Amygdala (tissue), 56 donors: ENCODE measurements at places on chromosomes 1 and 21.

- DNase-seq = no peak
These were observed 13.6 kb upstream of the PEAR1 start for GRCh38 chr1:156879876-156880275.

DNA sequence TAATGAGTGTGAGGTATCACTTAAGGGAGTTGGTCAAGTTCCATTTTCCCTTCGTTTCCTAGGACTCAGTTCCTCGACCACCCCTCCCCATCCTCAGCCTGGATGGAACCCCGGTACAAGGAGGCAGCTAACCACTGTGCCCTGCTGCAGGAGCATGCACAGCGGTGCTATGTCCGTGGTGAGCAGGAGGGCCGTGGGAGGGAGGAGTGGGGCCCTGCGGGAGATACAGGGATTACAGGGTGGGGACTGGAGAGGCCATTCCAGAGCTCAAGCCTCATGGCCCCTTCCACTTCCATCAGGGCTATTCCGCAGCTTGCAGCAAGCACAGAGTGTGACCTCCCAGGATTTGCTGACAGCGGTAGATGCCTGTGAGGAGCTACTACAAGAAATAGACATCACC, 25.8 kb downstream of the HYI start:
- DNase-seq = no peak

- no peak for DNase-seq
These were observed 59.9 kb downstream of the ZBTB18 start for GRCh38 chr1:244111027-244111426.

GRCh38 chr1:233940908-233941307, 36.4 kb downstream of the SLC35F3 start:
- no peak for DNase-seq

DNA sequence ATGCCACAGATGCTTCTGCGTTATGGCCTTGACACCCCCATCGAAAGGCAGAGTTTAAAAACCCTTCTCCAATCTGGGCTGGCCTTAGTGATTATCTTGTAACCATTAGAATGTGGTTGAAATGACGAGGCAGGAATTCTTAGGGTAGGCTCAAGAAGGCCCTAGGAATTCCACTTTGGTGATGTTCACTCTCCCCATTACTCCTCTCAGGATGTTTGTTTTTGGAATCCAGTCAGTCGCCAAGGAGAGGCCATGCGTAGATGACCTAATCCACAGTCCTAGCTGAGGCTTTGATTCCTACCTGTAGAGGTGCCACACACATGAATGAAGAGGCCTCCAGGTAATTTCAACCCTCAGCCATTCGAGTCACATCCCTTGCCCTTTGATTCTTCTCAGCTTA, 318.2 kb downstream of the NEGR1 start:
- no peak for DNase-seq

GRCh38 chr1:231847612-231848397, 221.2 kb downstream of the DISC1 start:
- DNase-seq = no peak

DNA sequence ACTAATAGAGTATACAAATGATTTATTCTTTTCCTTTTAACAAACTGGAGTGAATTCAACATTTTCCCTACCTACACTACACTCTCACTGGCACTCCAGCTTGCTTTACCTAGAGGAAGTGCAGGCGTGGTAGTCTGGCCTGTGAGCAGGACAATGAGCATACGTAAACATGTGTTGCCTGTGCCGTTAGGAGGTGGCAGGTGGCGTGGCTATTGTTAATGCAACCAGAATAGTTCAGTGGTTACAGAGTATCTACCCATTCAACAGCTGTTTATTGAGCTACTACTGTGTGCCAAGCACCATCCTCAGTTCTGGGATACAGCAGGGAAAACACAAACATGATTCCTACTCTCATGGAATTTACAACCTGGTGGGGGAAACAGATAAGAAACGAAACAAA, 299.7 kb upstream of the KAZN start:
- DNase-seq = no peak

GRCh38 chr1:202255343-202255742, 61.7 kb downstream of the LGR6 start:
- no peak for DNase-seq

DNA sequence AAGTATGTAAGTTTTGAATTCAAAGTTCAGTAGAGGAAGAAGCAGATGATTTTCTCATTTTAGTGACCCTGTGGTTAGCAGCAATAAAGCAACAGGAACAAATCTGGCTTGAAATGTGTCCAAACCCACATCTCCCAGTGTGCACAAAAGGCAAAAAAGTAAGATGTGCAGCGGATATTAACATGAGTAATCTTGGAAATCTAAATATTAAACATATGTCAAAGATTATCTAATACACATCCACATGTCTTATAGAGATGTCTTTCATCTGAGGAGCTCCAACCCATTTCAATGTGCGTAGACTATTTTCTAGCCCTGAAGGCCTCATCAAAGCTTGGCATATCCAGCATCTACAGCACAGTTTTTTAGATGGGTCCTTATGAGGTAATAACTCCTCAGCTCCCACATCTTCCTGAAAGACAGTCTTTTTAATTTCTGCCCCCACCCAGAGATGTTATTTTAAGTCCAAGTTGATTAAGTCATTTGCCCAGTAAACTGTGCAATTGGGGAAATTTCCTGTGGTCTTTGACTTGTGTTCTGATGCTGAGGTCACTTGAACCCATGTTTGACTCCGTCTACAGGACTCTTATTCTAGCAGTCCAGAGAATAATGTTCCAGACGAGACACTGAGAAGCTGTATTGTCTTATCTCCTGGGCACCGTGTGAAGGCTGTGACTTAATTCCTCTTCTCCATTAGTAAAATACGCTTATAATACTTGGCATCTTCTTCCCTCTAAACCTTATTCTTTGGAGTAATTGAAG, 73.7 kb downstream of the LMO4 start:
- no peak for DNase-seq

GRCh38 chr1:155062702-155063411, 683 bp upstream of the EFNA4 start:
- no peak for DNase-seq

DNA sequence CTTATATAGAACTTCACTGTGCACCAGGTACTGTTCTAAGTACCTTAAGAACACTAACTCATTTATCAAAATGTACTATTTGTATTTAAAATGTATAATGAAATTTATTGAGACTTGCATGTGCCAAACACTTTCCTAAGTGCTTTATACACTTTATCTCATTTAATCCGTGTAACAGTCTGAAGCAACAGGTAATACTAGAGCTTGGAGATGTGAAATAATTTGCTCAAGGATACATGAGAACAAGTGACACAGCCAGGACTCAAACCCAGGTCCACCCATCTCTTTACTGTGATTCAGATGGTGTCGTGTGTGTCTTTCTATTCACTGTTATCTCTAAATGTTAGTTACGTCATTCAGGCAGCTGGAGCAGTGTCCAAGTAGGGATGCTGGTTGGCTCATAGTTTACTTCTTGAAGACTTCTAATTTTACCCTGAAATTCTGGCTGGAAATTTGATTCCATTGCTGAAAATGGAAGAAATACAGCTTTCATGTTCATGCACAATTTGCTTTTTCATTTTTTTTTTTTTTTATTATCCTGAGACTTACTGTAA, 169.7 kb upstream of the UBE2U start:
- DNase-seq = no peak

DNA sequence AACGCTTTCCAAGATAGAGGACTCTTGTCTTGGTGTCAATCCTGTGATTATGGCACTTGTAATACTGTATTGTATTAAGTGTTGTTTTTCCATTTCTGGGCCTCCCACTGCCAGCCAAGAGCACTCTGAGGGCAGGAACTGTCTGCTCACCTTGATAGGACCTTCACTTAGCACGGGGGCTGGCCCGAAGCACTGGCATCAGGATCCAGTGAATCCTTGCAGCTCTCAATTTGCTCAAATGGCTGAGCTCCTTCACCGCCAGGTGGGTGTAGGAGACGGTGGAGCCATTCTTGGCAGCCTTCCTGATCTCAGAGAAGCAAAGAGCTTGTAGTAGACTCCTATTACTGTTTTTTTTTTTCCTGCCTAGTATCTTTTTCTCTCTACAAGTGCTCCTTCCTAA, 17.7 kb downstream of the MECR start:
- no peak for DNase-seq

- DNase-seq = no peak
These were observed 25.7 kb upstream of the VPS13D start for GRCh38 chr1:12204140-12204539.

DNA sequence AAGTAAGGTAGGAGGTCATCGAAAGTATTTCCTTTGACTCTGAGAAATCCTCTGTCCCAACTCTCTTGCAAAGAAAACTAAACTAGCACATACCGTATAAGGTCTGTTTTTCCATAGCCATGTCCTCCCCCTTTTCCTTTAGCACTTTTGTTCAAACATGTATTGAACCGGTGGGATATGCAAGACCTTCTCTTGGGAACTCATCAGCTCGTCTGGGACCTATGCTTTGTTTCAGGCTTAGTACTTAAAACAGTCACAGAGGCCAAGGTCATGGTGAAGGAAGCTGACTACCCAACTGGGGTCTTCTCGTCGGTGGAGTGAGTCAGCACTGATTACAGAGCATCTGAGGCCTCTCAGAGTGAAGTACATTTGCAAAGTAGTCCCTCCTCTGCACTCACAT, 185.0 kb downstream of the ZBTB18 start:
- no peak for DNase-seq

DNA sequence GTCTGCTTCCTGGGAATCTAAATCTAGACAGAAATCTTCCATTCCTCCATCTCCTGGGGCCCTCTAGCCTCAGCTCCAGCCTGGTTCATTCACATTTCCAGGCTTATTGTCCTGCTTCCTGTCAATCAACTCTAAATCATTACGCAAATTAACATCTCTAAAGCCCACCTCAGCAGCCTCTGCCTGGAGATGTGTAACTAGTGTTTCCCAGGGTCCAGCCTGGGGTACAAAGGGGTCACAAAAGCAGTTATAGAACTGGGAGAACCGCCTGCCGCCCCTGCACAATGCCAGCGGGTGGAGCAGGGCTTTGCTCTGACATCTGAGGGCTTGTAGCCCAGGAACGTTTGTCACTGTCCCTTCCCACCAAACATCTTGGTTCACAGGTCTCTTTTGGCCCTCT, 373.5 kb downstream of the RRAGC start:
- DNase-seq = no peak

- DNase-seq = no peak
These were observed 16.2 kb downstream of the WDR47 start for GRCh38 chr1:109025694-109026093.

DNA sequence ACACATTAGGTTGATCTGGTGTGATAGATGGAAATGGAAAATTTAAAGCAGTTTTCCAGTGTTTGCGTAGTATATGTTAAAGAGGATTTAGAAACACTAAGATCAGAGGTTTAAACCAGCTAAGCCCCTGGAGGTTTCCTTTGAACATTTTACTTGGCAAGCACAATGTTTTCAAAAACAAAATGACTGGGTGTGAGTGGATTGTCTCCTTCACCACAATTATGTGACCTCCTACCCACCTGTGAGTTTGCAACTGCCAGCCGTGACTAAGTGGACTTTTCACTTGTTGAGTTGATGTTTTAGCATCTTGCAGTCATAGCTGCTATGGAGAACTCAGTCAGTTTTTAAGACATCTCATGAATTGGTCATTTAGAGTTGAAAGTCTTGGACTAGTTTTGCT, 4.7 kb downstream of the CCDC190 start:
- no peak for DNase-seq

- no peak for DNase-seq
These were observed 7.3 kb downstream of the TSHB start for GRCh38 chr1:115036814-115037507.

GRCh38 chr1:178461701-178462100, 35.1 kb downstream of the CLEC20A start:
- no peak for DNase-seq

- no peak for DNase-seq
These were observed 21.8 kb downstream of the ATF3 start for GRCh38 chr1:212630158-212630900.

- DNase-seq = no peak
These were observed 435.1 kb downstream of the KIF26B start for GRCh38 chr1:245589906-245590305.

- no peak for DNase-seq
These were observed 12.4 kb upstream of the PAPPA2 start for GRCh38 chr1:176450526-176450925.

GRCh38 chr1:3215198-3216014, 146.4 kb downstream of the PRDM16 start:
- DNase-seq = no peak

GRCh38 chr21:34524646-34525601, 12.9 kb upstream of the KCNE1 start:
- DNase-seq = no peak

DNA sequence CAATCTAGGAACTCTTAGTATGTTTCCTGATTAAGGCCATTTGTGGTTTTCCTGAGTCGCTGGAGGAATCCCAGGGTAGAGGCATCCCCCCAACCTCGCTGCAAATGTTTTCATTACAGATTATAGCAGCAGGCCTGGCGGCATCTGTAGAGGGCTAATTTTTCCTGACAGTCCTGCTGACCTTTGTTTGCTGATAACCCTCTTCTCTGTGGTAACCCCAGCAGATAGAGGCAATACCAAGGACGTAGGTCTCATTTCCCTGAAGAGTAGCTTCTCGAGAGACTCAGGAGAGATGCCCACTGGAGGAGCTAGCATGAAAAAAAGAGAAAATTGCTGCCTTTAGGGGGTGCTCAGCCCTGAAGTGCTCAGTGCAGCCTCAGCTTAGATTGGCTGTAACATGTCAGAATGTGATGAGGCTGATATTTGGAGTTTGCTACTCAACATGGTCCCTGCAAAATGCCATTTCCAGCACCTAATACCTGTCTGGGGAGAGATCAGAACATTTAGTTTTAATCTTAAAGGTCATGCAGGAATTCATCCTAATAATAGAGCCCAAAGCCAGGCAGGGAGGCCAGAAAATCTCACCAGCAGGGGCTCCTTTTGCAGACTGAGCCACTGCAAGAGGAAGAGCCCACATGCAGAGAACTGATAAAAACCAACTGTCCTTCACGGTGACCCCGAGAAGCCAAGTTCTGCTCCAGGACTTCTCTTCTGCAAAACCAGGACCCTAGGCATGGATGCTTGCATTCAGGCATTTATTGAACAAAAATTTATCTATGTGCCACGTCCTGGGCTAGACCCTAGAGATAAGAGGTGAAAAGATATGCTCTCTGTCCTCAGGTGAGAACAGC, 184.5 kb downstream of the KAZN start:
- no peak for DNase-seq

DNA sequence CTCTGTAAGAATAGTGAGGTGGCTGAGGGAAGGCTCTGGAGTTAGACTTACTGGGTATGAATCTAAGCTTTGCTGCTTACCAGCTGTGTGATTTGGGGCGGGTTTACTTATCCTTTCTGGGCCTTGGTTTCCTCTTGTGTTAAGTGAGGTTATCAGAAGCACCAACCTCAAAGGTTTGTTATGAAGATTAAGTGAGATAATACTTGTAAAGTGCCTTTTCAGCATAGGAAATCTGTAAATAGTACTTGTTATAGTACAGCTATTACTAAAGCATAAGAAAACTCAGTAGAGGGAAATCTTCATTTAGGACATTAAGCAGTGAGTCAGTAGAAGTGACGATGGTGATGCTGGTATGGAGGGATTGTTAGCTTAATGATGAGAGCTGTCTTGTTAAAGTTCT, 12.1 kb downstream of the HHAT start:
- no peak for DNase-seq

GRCh38 chr1:178953538-178954324, 72.0 kb upstream of the FAM20B start:
- DNase-seq = no peak
